ENCODE measurements at places on chromosomes 16 and 17.
A peak's percentile ranks its signal among the peaks of the same experiment; 100 is the strongest.

DNA sequence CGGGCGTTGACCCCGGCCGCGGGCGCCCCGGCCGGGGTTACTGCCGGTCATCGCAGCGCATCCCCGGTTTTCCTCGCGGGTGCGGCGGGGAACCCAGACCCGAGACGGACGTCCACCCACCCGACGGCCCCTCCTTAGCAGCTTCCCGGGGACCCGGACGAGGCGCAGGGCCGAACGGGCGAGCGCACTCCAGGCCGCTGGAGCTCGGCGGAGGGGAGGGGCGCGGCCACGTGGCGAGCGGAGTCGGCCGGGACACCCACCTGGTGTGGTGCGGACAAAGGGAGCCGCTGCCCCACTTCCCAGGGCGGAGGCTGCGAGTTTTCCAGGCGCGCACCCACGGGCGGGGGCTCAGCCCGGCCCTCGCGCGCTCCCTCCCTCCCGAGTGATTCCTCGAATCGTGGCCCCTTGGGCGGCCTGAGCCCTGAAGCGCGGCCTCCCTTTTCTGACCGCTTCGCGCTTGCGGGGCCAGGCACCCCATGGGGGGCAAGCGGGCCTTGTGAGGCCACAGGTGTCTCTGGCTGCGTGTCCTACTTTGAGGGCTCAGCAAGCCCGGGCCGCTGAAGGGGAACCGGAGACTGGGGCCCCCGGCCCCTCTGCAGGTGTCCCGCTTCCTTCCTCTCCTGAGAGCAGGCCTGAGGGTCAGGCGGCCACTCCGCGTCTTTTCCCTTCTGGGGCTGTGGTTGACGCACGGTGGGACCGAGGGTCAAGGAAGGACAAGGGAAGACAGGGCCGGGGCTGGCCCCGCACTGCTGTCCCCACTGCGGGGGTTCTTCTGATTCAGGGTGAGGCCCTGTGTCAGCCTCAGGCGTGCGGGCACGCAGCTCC is 1.1 kb upstream of the FASN start:
- DNase-seq, result peak; percentile 67

DNA sequence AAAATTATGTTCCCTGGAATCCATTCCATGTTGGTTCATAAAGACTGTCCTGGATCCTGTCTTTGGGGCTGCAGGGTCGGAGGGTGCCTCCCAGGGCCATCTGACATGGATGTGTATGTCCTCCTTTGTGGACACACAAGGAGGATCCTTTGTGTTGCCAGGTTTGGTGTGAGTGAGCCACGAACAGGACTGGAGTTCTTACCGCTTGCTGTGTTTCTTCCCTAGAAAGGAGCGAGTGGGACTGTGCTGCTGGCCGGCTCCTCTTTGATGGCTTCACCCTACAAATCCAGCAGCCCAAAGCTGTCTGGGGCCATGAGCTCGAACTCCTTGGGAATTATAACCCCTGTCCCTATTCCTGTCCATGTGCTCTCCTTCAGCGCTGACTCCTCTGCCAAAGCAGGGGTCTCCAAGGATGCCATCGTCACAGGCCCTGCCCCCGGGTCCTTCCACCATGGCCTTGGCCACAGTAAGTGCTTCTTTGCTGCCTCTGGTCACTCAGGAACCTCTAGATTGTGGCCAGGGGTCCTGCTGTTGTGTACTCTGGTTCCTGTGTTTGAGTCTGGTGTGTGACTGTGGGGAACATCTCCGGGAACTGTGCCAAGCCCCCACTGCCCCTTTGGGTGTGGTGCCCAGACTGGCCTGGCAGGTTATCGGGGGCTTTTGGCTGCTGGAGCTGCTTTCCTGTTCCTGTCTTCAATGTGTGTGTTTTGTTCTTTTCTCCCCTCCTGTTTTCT is 29.5 kb downstream of the UBN1 start:
- DNase-seq, result no peak

DNA sequence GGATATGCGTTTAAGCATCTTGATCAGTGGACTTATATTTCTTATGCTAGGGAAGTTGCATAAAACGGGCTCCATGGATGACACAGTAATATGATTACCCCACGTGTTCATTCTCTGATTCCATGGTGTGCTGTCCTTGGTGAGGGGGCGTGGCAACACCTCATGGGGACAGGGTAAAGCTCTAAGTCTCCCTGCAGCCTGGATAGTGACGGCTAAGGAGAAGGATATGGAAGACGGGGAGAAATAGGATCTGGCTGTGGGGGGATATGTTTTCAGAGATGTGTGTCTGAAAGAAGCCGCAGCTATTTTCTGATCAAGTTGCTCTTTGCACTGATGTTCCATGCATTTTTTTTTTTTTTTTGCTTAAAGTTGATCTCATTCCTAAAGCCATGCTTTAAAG is 84.3 kb downstream of the MARCHF10 start:
- no peak for DNase-seq

DNA sequence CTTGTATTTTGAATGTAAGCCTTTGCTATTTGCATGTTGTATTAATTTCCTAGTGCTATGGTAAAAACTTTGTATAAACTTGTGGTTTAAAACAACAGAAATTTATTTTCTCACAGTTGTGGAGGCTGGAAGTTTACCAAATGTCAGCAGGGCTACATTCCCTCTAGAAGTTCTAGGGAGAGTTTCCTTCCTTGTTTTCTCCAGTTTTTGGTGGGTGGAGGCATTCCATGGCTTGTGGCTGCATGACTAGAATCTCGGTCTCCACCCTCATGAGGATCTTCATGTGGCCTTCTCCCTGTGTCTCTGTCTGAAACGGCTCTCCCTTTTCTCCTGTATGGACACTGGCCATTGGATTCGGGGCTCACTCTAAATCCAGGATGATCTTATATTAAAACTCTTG is 482.2 kb upstream of the GOT2 start:
- no peak for DNase-seq

DNA sequence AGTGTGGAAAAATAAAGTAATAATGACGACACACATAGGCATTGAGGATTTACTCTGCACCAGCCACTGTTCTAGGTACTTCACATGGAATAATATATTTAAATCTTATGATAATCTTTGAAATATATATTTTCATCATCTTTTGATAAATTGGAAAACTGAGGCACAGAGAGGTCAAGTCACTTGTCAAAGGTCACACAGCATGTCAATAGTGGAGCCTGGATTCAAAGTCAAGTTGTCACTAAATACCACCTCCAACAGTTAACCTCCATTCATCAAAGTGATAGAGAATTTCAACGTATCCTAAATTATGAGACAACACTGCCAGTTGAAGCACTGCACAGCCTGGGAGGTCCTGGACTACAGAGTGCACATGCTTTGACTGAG is 121.7 kb downstream of the IRX5 start:
- no peak for DNase-seq

- no peak for DNase-seq
These were observed 442 bp downstream of the ABCC3 start for GRCh38 chr17:50634915-50635731.

GRCh38 chr17:30091771-30092170 is 24.8 kb upstream of the NSRP1 start:
- no peak for DNase-seq

DNA sequence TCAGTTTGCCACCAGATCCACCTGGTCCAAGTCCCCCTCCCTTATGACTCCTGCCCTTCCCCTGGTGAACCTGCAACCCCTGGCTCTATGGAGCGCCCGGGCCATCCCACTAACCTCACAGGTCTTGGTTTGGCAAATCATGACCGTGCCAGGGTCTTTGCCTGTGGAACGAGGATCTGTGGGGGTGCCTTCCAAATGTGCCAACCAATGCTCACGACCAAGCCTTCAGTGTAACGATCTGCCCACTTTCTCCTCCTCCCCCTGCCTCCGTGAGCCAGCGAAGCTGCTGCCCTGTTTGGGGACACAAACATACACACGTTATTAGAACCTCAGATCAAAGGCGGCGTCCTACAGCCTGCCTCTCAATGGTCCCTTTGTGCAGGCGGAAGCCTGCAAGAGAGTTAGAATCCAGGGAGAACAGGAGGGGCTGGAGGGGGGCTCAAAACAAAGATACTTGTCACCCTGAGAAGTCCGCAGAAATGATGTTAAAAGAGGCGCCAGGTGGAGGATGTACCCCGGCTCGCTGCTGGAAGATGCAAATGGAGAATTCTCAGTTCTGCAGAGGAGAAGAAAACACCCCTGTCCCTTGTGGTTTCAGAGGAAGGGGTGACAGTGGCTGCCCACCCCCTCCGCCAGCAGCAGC is 9.0 kb upstream of the NKD1 start:
- DNase-seq, result no peak

DNA sequence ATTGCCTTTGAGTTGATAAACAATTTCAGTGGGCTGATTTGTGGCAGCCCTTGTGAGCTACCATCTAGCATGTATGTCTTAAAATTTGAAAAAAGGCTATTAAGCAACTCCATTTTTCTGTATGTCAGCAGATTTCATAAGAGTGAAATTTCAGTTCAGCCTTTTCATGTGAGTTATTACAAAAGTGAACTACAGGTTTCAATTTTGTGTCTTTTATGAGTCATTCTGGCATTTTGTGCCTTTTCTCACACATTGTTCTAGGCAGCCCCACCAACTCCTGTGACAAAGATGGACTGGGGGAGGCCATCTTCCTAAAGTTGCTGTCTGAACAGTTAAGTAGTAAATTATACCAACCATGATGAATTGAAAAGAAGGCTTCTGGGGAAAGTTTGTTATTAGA is 52.1 kb downstream of the USP10 start:
- DNase-seq, result no peak

DNA sequence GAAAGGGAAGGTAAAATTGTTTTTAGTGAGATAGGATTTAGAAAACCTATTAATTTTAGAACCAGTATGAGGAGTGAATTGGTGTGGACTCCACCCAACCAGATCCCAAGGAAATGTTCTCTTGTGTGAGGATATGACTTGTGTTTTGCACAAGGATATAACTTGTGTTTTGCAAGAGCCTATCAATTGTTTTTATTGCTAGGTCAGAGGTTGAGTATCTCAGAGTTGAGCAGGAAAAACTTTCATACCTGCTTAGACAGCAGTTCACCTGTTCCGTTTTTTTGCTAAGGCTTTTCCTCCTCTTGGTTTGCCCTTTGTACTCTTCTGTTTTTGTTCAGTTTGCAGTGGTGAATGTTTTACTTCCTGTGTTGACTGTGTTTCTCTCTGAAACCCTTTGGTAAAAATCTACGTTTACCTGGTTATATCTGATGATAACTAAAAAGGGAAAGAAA is 5.1 kb downstream of the NBR1 start:
- no peak for DNase-seq

- DNase-seq, result peak; percentile 83
These were observed 9.9 kb upstream of the EDC4 start for GRCh38 chr16:67862623-67863583.

DNA sequence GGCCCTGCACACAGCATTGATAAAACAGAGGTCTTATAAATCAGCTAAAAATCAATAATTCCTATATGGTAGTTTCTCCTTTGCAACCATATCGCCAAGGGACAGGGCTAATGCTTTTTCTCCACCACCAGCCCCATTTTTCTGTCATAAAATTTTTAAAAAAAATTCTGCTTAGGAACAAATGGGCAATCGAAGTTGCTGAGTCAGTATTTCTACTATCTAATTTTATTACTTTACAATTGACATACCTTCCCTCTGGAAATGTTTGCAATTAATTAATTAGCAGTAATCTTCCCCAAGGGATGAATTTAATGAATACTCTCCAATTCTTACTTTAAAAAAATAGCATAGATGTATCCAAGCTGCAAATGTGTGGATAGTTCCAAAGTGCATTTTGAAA is 1.7 kb upstream of the IRX6 start:
- DNase-seq, result no peak

- DNase-seq, result no peak
These were observed 1349.4 kb downstream of the CDH8 start for GRCh38 chr16:60686824-60687223.

DNA sequence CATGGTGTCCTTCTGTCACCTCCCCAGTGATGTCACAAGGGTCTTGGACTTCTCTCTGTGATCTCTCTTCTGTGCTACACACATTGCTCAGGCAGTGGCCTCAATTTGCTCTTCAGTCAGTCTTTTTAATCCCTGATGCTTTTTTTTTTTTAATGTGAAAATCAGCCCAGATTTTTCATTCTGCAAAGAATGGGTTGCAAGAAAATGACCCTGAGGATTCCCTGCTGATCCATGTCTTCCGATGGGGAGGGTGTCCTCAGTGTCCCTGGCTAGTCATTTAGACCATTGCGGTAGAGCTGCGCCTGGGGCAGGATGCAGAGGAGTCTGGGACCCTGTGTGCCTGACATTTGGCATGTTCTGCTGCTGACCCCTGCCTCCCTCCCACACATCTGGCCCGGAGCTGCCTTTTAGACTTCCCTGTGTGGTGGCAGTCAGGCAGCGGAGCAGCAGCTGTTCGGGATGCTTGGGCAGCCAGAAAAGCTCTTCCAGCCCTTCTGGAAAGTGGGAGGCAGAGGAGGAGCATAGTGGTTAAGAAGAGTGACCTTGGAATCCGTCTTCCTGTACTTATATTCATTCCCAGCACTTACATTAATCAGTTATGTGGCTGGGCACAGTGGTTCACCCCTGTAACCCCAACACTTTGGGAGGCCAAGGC is 12.3 kb downstream of the GPT2 start:
- DNase-seq, result no peak

- peak; percentile 61 for DNase-seq
These were observed 7.5 kb upstream of the ARMC5 start for GRCh38 chr16:31451681-31452351.

GRCh38 chr17:57849163-57849873 is 526 bp downstream of the MRPS23 start:
- DNase-seq, result no peak

DNA sequence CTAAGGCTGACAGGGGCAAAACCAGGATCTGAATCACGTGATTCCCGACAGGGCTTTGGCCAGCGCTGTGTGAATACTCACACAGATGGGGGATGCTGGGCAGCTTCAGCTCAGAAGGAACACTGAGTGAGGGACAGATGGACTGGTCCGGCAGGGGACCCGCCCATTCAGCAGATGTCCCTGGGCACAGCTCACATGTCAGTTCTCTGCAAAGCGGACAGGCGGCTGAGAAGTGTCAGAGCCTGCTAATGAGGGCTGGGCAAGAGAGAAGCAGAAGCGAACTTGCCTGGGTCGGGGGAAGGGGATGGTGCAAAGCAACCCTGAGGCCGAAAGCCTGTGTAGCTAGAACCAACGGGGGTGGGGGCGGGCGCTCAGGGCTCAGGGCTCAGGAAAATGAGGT is 11.9 kb upstream of the GLIS2 start:
- DNase-seq, result no peak

- no peak for DNase-seq
These were observed 16.6 kb upstream of the CES1 start for GRCh38 chr16:55849536-55849935.

All from psoas muscle (tissue), 8 donors.